ENCODE measurements at places on chromosomes 2 and 18.

- DNase-seq = no peak
Measured at GRCh38 chr2:112791019-112791418, 6.7 kb upstream of the IL1A start.

- no peak for DNase-seq
Measured at GRCh38 chr2:119879502-119879901, 119.8 kb downstream of the PTPN4 start.

DNA sequence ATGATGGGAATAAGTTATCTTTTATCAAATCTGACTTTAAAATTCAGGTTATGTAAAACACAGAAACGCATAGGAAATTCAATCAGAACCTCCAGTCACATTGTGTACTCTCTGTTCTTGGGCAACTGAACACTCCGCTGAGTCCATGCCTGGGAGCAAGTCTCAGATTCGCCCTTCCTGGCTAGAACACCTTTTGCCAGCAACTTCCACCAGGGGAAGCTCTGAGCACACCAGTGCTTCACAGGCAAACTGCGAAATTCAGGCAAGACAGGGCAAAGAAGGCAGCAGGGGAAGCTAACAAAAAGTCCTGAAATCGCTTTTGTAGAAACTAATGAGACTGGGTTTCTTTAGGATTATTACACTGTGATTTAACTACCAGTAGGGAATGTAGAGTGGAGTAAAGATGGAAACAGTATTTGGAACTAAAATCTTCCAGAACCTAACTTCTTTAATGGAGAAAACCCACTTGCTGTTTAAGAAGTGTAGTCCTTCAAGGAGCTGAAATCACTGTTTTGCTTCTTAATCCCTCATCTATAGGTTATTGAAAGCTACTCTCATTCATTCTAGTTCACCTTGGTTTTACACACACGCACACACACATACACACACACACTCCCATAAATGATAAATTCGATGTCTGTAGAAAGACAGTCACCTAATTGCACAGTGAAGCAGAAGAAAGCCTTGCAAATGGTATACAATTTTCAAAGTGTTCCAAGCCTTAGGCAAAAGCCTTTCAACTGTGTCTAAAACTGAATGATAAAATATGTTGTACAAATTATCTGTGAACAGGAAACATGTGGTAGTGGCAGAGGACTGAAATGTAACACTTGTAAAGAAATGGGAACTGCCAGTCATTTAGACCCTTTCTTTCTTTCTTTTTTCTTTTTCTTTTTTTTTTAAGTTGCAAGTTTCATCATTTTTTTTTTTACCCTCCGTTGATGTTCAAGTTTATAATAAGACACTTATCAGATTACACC lies 214.5 kb downstream of the TMEM182 start:
- no peak for DNase-seq

DNA sequence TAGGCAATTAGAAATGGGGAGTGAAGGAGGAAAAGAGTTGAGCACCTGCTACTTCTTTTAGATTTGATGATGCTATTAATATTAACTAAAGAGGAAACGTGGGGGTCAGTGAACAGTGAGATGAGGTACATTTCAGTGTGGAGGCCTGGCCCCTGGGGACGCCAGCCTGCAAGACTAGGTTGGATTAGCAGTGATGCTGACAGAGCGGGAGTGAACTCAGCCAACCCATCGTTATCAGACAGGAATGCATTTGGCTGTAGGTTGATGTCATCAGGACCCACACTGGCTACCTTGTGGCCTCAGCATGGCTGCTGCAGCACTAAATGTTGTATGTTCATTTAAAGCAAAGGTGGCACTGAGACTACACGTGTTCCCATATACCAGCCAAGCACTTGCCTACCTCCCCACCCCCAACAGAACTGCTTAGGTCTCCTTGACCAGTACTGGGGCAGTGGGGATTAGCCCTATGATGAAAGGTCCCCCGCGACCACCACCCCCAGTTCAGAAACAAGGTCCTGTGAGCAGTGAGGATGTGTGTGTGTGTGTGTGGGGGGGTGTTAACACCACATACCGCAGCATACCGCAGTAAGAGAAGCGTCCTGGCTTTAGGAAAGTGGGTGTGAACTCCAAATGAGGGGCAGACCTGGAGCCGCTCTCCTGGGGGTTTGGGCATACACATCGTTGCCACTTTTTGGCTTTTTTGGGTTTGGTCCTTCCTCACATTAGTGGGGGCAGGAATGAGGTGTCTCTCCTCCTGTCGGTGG lies 26.0 kb downstream of the DGKD start:
- DNase-seq = no peak

GRCh38 chr2:171824086-171824485 lies 70.0 kb downstream of the SLC25A12 start:
- DNase-seq = no peak

GRCh38 chr2:203451689-203452088 lies 83.4 kb downstream of the RAPH1 start:
- DNase-seq = no peak

DNA sequence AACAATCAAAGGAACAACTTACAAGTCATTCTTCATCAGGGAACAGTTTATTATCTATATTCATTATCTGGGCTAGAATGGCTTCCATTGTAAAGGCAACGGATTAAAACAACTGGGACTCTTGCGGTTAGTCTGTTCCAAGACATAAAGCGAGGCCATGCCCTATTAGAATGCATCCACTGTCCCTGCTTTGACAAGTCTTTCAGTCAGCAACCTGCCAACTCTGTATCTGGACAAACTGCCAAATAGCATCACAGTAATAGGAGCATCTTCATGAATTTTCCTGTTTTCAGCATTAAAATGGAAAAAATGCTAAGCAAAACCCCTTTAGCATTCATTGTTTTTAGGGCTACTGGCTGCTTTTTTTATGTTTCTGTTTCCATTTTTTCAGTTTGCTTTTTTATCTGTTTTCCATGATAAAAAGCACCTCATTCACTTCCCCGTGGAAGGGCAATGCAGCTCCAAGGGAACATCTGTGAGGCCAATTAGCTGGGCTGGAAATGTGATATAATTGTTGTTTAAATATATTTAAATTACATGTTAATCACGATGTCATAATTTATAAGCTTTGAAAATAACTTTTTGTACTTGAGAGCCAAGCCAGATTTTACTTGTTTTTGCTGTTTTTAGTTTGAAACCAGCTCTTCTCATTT lies 834.3 kb downstream of the CPS1 start:
- DNase-seq = no peak

DNA sequence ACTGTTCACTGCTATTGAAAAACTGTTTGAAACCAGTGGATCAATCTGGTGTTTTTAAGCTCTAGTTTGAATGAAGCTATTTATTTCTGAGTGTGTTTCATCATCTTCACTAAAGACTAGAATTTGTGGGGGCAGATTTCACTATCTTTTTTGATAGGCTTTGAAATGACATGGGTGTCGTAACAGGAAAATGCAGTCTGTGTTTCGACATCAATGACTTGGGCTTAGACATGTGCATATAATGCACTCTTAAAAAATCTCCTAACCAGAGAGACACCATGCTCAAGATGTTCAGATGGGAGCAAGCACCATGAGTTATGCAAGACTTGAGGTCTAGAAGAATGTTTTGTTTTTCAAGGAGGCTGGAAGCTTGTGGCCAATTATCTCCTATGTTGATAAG lies 221.6 kb downstream of the GPD2 start:
- DNase-seq = no peak

DNA sequence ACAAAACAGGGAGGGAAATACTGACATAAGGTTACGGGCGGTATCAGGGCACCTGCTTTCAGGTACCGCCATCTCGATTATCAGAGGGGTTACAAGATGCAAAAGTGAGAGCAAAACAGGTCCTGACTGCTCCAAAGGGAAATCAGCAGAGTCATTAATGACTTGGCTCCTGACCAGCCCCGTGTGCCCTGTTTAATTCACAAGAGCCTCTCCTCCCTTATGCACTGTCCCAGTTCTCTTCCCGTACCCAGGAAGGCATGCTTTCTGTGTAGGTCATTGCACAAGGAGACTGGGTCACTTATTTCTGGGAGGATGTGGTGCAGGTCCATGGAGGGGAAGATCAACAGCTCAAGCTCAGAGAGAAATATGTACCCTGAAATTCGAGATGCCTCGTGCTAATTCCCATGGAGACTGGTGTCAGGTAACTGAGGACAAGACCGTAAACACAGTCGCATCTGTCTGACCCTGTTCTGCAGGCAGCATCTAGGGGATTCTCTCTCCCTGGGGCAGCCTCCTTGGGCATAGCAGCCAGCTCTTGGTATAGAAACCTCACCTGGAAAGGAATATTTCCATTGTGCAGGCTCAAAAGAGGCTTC lies 79.9 kb downstream of the HNRNPLL start:
- no peak for DNase-seq

DNA sequence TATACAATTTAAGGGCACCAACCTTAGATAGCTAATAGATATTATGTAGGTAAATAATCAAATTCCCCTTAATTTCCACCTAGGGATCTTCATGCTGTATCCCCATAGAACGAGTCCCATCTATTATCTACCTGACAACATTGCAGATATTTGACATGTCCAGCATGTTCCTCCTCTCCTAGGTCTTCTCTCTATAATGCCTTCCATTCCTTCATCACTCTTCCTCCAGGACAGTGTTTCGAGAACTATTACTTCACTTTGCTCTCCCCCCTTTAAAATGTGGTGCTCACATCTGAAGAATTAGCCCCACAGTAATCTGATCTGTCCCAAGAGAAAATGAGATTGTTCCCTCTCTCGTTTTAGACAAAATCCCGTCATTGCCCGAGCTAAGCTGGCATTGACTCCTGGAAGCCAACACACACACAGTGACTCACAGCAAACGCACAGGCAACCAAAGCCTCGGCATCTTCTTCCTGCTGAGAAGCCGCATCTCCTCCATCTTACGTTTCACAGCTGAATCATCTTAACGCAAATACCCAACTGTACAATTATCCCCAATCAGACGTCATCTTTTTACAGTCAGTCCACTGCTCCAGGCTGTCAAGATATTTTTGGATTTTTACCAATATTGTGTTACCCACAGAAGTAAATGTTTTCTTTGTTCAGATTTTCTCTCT lies 162.9 kb upstream of the AGAP1 start:
- DNase-seq = no peak

- no peak for DNase-seq
Measured at GRCh38 chr2:104577143-104577542, 276.8 kb upstream of the POU3F3 start.

DNA sequence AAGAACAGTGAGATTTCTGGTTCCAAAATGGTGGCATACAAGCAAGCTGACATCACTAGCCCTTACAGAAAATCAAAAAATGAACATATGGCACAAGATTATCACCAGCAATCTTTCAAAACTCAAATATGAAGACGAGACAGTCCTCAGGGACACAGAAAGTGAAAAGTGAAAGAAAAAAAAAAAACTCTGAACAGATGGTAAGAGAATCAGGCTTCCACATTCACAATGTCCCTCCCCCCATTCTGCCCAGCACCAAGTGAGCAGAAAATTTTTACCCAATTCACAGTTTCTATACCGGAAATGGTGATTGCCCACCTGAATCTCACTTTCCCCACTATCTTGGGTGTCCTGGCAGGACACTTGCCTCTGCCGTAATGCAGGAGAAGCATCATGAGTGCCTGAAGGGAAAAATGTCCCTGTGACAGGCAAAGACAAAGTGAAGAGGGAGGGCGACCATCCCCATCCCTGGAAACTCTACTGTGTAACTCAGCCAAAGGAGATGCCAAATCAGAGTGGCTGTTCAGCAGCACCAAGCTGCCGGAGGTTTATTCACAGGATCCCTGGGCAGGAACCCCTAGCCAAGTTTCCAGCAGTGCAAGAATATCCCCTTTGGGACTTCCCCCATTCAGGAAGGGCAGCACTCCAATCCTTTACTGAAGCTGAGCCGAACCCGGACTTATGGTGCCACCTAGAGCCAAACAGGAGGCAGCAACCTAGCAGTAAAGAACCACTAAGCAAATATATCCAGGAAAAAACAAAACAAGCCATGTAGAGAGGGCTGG lies 312.2 kb downstream of the LRATD1 start:
- no peak for DNase-seq

GRCh38 chr2:121355488-121355887 lies 70.5 kb upstream of the TFCP2L1 start:
- no peak for DNase-seq

DNA sequence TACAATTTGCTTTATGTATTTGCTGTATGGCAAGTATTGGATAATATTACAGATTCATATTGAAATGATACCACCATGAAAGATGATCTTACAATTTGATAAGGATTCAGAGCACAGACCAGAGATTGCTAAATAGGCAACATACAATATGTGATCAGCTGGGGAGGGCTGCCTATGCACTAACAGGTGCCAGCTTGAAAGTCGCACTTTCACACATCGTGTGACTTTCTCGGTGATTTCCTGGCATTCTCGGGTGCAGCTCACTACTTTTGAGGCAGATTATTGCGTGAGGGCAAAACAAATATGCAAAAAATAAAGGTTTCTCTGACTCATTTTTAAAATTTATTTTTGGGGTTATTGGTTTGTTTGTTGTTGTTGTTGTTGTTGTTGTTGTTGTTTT lies 36.0 kb downstream of the RBMS1 start:
- DNase-seq = peak; percentile 21

DNA sequence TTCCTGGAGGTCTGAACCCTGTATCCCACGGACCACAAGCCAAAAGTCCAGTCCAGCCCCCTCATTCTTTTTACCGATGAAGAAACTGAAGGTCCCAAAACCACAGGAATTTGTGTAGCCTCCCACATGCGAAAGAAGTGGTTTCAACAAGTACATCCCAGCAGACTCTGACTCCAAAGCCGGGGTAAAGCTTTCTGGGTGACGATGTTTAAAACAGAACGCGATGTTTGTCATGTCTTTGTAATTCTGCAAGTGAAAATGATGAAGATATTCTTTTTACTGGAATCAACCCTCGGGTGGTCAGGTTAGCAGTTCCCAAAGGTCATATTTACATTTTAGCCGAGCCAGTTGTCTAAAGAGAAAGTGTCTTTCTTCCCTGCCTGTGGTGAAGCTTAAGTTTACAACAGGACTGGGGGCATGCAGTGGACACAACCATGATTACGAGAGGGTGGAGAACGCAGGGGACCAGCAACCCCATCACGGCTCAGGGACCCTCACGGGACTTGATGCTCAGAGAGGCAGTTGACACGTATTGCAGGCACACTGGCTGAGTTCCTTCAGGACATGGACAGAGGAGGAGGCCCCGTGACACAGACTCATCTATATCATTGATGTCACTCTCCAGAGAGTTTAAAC lies 17.8 kb upstream of the TMEM131 start:
- peak; percentile 14 for DNase-seq

- DNase-seq = no peak
Measured at GRCh38 chr18:36107477-36107876, 21.7 kb downstream of the SLC39A6 start.
